ENCODE measurements at places on chromosomes 11 and 22.

DNA sequence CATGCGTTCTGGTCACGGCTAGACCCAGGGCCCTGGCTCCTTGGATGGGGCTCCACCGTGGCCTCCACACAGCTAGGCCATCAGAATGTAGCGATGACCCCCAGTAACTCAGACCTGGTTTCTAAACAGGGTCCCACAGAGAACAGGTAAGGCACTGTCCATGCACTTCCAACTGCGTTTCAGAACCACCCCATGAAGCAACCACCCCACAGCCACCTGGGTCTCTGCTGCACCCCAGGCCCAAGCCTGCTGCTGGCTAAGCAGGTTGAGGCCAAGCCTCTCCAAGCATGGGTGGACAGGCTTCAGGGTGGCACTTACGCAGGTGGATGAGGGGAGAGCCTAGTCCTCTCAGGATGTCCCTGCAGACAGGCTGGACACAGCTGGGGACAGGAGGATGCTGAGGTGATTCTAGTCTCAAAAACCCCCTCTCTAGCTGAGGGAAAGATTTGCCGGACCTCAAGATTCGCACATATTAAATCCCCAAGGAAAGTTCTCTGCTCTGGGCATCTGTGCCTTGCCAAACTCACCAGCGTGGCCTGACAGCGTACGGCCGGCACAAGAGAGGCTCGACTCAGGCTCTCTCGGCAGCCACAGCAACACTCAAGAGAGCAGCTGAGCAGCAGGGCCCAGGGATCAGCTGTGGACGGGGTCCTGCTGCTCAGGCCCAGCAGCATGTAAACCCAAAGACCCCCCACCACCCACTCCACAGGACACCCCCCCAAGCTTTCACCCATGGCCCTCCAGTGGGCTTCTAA lies 141.6 kb downstream of the CRYBB2 start:
- peak; percentile 4 for DNase-seq

DNA sequence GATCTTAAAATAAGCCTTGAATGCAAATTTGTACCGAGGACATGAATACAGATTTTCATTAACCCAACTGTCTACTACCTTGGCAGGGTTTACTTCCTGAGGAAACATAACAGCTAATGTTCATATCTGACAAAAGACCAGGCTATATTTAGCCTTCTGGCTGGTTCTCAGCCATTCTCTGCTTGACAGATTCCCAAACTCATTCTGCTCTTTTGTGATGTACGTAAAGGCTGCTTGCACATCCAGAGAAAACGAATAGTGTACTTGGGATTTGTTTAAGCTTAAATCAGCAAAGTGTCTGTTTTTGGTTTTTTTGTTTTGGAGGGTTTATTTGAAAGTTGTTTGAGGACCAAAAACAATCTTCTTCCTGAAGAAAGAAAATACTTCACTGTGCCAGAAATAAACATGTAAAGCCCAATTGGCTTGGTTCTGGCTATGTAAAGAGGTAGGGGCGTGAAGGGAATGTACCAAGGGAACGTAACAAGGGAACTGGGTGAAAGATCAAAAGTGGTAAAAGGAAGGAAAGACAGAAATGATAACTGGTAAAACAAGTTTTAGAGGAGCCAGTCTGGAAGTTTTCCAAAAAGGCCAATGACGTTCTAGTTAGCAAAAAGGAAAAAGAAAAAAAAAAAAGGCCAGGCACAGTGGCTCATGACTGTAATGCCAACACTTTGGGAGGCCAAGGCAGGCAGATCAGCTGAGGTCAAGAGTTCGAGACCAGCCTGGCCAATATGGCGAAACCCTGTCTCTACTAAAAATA lies 21.4 kb upstream of the CRTAM start:
- DNase-seq, result no peak

- DNase-seq, result no peak
These were observed 49.9 kb upstream of the PDE3B start for GRCh38 chr11:14593671-14594070.

DNA sequence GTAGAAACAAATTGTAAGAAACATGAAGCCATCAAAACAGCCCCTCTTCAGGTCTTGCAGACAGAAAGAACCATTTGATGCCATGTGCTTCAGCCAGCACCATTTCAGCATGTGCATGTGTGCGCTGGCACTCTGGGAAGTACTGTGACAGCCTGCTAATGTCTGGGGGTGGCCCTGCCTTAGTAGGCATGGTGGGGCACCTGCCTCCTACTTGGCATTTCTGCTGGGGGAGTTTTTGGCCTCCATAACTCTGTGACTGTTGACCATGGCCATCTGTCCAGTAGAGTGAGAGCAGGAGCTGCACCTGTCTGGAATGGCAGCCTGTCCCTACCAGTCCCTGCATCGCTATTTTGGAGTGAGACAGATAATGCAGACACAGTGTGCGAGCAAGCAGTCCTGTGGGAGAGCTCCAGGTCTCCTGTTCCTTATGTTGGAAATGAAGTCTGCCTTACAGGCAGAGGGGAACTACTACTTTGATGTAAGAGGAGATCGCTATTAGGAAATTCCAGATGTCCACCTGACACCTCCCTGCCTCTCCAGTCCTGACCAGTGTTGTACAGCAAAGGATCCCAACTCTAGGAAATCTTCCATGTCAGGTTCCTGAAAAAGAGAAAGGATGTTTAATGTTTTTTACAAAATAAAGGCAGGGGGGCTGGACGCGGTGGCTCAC lies 102.5 kb downstream of the ATXN10 start:
- no peak for DNase-seq

DNA sequence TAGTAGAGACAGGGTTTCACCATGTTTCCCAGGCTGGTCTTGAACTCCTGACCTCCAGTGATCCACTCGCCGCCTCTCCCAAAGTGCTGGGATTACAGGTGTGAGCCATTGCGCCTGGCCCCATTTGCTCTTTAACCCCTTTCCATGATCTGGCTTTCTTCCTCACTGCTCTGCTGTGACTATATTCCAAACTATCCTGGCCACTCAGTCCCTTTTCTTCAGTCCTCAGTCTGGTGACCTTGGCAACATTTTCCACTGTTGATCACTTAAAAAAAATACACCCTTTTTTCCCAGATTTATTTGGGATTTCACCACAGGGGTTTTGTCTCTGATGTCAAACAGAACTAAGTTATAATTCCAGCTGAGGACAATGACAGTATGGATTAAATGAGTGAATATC lies 24.5 kb downstream of the MMP20 start:
- DNase-seq, result no peak

- DNase-seq, result no peak
These were observed 11.2 kb upstream of the P4HA3 start for GRCh38 chr11:74322667-74323066.

DNA sequence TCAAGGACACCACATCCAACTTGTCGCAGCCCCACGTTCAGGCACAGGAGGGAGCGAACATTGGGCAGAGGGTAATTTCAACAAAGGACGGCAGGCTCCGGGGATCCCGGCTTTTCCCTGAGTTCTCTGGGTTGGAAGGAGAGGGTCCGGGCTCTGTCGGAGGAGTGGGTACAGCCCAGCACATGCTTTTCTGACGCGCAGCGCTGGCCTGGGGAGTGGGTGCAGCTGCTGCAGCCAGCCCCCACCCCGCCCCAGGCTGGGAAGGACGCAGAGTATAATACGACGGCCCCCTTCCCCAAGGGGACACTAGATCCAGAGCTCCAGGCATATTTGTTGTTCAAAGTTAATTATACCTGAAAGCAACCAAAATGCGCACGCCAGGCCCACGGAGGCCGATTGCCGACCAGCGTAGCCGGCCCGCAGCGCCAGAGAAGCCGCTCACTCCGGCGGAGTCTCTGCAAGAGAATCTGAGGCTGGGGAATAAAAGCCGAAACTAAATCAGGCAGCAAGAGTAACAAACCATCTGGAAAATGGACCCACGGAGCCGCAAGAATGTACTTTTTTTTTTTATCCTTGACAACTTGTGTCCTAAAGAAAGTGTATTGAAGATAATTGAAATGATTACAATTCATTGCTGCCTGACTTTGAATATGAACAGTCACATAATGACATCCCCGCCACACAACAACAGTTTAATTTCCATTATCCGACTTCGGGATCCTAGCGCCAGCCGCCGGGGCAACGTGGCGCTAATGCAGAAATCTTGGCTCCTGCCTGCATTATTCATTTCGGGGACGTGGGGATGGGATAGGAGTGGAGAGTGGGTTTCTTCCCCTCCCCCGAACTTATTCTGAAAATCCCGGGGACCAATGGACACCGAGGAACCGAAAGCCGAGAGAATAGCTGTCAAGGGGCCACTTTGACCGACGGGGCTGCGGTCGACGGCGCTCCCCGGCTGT lies 14.0 kb upstream of the PAX6 start:
- no peak for DNase-seq

DNA sequence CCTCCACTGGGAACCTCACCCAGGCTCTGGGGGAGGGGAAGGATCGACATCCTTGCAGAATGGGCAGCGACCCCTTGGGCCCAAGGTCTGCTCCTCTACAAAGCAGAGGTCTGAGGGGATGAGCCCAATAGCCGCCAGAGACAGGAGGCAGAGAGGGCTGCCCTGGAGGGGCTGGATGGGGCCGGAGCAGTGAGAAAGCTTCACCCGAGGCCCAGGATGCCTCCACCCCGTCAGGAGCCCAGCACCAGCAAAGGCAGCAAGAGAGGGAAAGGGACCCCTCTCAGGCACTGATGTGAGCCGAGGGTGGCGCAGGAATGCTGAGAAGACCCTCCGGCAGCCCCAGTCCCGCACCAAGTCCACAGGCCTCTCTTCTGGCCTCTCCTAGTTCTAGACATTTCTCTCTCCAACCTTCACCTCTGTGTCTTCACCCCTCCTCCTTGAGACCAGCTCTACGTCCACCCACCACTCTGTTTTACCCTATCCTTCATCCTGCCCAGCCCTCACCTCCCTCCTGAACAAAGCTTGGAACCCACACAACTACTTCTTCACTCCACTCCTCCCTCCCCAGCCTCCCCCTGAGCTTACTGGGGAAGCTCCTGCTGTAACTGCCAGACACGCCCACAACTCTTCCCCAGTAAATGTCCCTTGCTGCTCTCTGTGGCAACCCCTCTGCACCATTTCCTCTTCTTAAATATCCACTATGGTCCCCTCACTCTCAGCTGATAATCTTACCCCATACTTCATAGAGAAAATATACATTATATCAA lies 131.9 kb downstream of the MPPED1 start:
- DNase-seq, result no peak

- DNase-seq, result no peak
These were observed 53.8 kb downstream of the KIAA1671 start for GRCh38 chr22:25006354-25006753.

DNA sequence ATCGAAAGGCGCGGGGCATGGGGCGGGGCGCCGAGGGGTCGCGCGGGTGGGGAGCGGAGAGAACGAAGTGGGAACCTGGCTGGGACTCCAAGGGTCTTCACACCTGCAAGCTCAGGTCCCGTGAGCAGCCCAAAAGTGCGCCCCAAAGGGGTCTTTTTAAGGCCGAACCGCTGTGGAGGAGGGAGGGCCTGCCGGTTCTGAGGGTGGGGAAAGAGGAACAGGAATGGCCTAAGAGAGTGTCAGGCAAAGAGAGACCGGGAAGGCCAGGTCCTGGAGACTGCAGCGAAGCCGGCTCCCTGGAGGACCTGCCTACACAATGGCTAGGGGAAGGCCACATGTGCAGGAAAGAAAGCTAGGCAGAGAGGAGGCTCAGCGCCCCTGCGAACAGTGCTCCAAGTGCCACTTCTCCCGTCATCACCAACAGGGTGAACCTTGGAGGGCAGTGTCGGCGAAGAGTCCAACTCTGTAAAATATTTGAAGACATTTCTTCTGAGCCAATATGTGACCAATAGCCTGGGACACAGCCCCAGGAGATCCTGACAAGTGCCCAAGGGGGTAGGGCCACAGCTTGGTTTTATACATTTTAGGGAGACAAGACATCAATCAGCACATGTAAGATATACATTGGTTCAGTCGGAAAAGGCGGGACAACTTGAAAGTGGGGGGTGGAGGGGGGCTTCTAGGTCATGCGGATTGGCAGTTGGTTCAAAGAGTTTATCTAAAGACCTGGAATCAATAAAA lies 710 bp upstream of the DGCR2 start:
- DNase-seq, result no peak

DNA sequence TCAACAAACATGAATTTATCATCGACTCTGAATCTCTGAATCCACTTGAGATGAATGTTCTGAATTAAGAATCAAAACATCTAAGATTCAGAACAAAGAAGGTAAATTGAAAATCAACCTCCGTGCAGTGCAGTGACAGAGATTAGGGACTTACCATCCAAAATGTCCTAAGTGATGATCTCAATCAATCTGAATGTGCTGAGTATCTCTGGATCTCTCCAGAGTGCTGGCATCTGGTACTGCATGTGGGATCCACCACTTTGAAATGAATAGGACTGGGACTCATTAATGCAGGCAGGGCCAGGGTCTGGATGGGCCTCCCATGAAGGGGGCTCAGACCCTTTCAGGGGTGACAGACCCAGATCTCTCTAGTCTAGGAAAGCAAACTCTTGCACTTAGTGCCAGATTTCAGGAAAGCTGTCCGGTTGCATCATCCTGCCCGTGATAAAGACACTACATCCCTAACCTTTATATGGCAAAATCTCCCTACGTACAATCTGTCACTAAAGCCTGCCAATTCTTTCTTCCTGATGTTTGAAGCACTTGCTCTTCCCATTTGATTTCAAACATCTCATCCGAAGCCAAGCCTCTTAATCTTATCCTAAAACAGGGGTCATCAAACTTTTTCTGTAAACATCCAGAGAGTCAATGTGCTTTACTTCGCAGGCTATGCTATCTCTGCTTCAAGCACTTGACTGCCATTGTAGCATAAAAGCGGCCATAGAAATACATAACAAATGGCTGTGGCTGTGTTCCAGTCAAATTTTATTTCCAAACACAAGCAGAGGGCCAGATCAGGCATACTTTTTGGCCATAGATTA lies 263.3 kb downstream of the LARGE1 start:
- DNase-seq, result no peak

- DNase-seq, result no peak
These were observed 383.2 kb downstream of the METTL15 start for GRCh38 chr11:28491431-28491830.

DNA sequence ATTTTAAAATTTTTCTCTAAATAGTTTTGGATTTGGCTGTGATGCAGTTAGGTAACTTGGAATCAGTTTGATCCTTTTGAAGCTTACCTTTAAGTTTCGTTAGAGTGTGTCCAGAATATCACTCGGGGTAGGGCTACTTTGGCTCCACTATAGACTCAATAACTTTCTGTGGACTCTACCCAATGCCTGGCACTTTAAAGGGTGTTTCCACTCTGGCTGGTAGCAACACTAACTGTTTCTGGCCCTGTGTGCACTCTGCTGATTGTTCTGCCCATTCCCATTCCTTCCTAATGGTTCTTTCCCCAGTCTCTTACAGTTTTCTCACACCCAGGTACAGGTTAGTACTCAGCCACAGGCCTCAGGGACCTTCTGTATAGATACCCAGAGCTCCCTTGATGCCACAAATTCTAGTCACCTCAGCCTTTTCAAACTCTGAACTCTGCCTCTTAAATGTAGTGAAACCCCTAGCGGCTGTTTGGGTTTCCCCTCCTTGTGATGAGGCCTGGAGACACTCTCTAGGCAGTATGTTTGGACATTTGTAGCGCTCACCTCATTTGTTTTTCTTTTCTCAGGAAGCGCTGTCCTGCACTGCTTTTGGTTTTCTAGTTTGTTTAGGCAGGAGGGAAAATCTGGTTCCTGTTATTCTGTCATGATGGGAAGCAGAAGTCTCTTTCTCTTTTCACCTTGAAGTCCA lies 16.8 kb downstream of the CUL5 start:
- no peak for DNase-seq

- DNase-seq, result peak; percentile 99
These were observed at the start of gene SPTY2D1 for GRCh38 chr11:18634140-18635032. Gene SPTY2D1, minus strand, starts transcription at chr11:18634342. Its CDS starts 85 bp downstream, at chr11:18634257.

- DNase-seq, result no peak
These were observed 13.7 kb downstream of the NARS2 start for GRCh38 chr11:78560826-78561484.

- no peak for DNase-seq
These were observed 3.8 kb upstream of the CBLIF start for GRCh38 chr11:59849129-59849528.

Data from activated naive CD4-positive, alpha-beta T cell treated with anti-CD3 and anti-CD28 coated beads, Interleukin-2, amount 10 ng/mL, durations not matched to agents 7 days and 5 days (primary cell).